Right lung (tissue), 10 donors: ENCODE measurements at places on chromosomes 7 and 10.

- DNase-seq: no peak
These were observed 24.6 kb upstream of the MKLN1 start for GRCh38 chr7:131302876-131303707.

DNA sequence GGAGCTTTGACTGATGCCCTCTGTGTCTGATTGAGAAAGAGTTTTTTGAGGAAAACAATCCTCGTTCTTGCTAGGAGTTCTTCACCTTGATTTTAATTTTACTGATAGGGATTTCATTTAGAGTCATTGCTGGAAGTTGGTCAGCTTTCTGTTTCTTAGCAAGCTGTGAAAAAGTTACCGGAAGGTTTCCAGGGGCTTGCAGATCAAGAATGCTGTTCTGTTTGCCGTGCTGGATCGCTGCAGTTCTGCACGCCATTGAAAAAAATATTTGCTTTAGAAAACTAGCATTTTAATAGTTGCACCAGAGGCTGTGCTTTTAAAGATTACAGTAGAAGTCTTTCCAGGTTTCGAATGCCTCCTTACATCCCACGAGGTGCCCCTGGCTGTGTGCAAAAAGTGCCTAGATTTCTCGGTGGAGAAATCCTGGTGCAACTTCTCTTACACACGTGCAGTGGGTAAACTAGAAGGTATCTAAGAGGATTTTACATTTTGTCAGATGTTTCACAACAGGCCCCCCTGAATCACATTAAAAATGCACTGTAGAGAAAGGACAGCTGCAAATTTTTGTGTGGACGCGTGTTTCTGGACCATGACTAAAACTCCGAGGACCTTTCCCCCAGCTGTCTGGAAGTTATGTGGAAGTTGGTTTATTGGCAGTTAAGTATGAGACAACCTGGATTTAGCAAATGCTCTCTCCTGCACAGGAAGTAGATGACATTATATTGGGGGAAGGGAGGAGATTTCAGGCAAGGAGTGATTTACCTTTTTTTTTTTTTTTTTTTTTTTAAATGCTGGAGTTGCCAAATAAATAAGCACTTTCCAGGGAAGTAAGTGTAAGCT is 5.8 kb downstream of the TCF7L2 start:
- peak; percentile 48 for DNase-seq

- no peak for DNase-seq
These were observed 155.2 kb downstream of the DGKI start for GRCh38 chr7:137691566-137691965.

GRCh38 chr10:14889318-14889717 is 10.7 kb downstream of the SUV39H2 start:
- DNase-seq: no peak

- no peak for DNase-seq
These were observed 276.2 kb downstream of the USP6NL start for GRCh38 chr10:11335167-11335652.
